ENCODE measurements at places on chromosomes 12 and 14.

GRCh38 chr14:104743461-104744380 lies 9.2 kb upstream of the SIVA1 start:
- no peak for DNase-seq

- DNase-seq = no peak
Observed at GRCh38 chr12:47216150-47216677, 136.5 kb upstream of the AMIGO2 start.

- no peak for DNase-seq
Observed at GRCh38 chr14:65239143-65239937, 137.0 kb upstream of the MAX start.

DNA sequence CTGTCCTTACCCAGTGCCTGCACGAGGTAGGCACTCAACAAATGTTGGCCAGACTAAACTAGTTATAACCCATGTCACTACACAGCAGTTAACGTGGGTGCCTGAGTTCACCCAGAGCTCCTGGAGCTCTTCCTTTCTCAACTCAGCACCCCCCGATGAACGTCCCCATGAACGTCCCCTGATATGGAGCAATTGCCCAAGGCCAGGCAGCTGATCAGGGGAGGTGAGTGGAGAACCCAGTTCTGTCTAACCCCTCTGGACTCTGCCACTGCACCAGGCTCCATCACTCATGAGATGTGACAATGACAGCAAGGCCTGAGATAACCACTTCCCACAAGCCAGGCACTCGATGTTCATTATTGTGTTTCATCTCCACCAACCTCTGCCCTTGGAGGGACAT lies 199.0 kb downstream of the BCL11B start:
- DNase-seq = no peak

DNA sequence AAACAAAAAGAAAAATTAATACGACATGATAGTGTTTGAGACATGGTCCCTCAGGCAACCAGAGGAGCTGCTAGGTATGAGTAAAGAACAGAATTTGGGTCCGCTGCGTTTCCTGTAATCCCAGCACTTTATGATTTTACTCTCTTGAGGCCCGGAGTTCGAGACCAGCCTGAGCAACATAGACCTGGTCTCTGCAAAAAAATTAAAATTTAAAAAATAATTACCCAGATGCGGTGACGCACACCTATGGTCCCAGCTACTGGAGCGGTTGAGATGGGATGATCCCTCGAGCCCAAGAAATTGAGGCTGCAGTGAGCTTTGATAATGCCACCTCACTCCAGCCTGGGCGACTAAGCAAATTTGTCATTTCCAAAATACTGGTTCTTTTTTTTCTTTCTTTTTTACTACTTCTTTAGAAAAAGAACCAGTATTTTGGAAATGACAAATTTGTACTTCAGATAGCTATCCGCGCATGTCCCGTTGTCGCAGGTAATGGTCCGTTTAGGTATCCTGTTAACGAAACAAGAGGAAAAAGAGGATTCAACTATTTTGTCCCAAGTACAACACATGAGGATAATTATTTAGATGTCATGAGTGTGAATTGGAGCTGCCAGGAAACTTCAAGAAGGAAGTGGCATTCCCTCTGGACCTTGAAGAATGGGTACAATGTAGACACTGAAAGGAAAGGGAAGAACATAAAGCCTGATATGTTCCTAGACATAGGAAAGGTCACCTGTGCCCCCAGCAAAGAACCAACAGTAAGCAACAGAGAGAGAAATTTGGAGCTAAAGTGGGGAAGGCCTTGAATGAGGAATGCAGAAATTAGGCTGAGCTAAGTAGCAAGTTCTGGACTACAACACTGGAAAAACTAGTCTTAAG lies 1.2 kb upstream of the HECTD1 start:
- no peak for DNase-seq

- DNase-seq = no peak
Observed at GRCh38 chr14:92586963-92587699, 73.5 kb downstream of the RIN3 start.

DNA sequence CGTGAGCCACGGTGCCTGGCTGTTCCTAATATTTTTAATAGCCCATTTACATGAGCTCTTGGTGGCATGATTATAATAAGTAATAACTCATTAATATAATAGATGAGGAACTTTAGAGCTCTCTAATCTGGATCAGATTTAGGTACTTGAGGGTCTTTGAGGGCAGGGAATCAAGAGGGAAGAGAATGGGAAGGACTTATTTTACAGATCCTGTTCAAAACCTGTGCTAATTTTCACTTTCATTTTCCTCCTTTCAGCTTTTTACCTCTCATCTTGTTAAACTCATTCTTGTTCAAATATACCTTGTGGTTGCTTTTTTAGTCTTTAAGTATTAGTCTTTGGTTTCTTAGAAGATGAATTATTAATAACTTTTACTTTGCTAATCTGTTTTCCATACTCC lies 5.6 kb downstream of the NECAP1 start:
- no peak for DNase-seq

- DNase-seq = peak; percentile 24
Observed at GRCh38 chr14:51860164-51860824, at the start of gene GNG2. Gene GNG2 (plus strand): TSS chr14:51860612. CDS start chr14:51950679, 90,067 bp downstream.

DNA sequence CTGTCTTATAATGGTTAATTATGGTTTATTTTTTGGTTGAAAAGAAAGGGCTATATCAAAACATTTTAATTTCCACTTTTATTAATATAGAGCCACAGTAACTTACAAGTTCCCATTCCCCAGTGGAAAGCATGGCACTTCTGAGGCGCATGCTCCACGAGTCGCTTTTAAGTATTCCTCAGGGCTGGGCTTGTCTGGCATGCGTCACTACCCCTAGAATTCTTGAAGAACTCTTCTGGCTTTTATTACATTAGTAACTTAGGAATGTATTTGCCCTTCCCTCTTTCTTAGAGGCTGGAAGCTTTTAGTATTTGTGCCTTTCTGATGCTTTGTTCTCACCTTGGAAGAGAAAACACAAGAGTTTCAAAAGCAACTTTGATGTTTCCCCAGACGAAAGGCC lies 81.1 kb downstream of the ESR2 start:
- no peak for DNase-seq

DNA sequence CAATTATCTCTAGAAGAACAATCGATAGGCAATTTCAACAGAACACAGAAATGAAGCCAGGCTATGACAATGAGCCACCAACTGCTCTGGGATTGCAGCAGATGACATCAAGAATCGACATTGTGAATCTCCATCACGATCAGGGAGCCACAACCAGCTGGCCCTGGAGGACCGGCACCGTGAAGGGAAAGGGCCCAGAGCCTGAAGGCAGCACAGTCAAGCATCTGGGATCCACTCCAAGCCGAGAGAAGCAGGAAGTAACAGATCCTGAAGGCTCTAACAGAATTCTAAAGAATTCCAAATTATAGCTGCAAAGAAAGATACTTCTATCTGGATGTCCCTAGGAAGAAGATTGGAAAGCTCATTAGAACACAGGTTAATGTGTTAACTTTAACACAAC lies 61.0 kb downstream of the LRRC74A start:
- no peak for DNase-seq

GRCh38 chr12:118052324-118053070 lies 8.5 kb downstream of the WSB2 start:
- peak; percentile 93 for DNase-seq

DNA sequence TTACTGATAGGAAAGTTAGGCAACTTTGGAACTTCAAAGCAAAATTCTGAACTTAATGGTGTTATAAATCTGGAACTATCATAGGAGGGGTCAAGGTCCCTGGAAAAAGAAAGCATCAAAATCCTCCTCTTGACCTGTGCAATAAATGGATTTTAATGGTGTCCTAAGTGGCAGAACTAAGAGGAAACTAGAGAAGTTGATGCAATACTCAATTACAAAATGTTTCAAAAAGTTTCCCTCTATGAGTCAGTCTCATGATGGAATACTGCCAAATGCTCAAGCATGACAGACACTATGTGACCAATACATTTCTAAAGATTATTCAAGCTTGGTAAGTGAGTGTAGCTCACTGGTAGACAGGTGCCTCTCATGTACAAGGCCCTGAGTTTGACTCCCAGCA lies 47.7 kb upstream of the ERGIC2 start:
- peak; percentile 50 for DNase-seq

- no peak for DNase-seq
Observed at GRCh38 chr12:83386527-83387264, 700.0 kb downstream of the TMTC2 start.

GRCh38 chr14:92507174-92507768 lies 6.3 kb upstream of the RIN3 start:
- DNase-seq = no peak

DNA sequence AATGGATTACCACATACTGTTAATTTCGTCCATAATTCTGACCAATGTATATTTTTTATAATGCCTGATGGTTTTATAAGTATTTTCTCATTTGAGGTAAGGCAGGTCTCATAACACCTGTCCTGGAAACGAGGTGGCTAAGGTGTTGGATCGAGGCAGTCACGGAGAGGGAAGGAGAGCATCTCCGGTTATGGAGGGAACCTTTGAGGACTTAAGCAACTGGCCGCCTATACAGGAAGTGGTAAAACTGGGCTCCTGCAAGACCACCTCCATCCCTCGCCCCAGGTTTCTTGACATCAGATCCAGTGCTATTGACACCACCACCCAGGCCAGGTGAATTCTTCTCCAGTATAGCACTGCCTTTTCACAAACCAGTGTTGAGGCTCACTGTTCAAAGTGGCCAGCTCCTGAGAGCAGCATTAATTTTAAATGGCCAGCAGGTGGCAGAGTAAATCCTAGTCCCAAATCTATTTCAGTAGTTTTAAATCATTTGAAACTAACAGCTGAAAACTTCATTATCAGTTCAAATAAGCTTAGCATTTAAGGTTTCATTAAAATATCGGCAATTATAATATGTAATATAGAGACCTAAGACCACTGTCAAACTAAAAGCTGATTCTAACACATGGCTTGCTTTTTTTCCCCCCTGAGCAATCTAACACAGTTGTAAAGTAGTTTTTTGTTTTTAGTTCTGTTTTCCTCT lies 100.8 kb downstream of the PPM1A start:
- peak; percentile 52 for DNase-seq

DNA sequence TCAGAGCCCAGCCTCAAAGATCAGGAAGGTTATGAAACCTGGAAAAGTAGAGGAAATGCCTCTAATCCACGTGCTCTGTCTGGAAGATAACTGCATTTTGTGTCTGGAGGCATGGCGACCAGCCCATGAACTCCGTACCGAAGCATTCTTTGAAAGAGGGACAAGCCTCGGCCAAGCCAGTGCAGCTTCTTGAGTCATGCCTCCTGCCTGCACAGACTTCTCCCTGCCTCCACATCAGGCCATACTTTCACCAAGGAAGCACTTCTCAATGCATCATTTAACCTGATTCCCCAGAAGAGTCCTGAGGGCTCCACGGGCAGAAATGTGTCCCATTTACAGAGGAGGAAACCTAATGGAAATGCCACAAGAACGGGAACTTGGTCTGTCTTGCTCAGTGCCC lies 3.4 kb downstream of the ACTN1 start:
- no peak for DNase-seq

DNA sequence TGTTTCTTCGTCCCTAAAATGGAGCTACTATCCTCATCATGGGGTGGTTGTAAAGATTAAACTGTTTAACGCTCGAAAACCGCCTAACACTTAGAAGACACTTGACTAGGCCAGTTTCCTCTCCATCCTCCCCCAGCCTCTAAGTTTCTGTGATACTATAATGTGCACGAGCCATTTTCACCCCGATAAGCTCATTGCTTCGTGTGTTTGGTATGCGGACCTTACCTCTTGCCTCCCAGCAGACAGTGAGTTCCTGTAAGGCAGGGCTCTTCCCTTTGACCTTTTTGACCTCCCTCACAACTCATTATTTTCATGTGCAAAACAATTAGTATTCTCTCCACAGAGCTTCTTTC lies 499 bp upstream of the GXYLT1 start:
- no peak for DNase-seq

- DNase-seq = no peak
Observed at GRCh38 chr14:29459531-29459930, 468.1 kb downstream of the PRKD1 start.

DNA sequence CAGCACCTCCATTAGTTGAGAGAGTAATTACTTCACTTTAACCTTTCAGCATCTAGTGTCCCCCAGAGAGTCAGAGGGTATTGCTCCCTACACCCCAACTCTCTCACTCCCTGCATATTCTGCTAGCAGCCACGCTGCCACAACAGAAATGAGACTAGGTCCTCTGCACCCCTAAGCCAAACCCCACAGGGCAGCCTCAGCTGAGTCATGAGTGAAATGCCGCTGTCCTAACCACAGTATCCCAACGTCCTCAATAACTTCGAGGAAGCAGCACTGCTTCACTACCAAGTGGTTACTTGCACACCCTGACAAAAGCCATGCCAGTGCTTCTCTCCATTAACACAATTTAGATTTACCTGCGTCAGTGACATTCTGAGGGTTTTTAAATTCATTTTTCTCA lies 6.9 kb upstream of the LYZ start:
- no peak for DNase-seq

- no peak for DNase-seq
Observed at GRCh38 chr14:92656306-92657081, 91.9 kb downstream of the LGMN start.

GRCh38 chr12:3554371-3555115 lies 63.5 kb downstream of the PRMT8 start:
- no peak for DNase-seq

- peak; percentile 63 for DNase-seq
Observed at GRCh38 chr14:86799244-86799647, 1193.7 kb downstream of the GALC start.

DNA sequence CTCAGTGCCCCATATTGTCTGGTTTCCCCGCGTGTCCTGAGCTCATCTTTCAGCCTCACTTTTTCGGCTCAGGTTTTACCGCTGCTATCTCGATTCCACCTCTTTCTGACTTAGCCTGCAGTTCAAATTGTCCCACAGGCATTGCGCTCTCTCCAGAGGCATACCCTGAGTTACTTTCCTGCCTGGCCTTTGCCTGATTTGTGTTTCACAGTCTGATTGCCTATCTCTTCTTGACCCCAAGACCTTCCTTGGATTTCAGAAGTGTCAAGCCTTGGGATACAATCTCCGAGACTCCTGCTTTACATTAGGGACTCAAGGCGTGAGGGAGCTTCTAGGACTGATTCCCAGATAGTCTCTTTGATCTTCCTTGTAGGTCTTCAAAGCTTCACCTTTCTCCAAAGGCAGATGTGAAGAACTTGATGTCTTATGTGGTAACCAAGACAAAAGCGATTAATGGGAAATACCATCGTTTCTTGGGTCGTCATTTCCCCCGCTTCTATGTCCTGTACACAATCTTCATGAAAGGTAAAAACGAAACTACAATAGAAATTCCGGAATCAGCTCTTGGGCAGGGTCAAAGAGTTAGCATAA lies 629 bp downstream of the LETMD1 start:
- DNase-seq = no peak

- DNase-seq = no peak
Observed at GRCh38 chr12:87793131-87793530, 236.1 kb downstream of the C12orf50 start.

GRCh38 chr14:52402812-52403526 lies 88.9 kb downstream of the PTGER2 start:
- no peak for DNase-seq

GRCh38 chr12:119014368-119014767 lies 33.0 kb downstream of the SRRM4 start:
- no peak for DNase-seq

DNA sequence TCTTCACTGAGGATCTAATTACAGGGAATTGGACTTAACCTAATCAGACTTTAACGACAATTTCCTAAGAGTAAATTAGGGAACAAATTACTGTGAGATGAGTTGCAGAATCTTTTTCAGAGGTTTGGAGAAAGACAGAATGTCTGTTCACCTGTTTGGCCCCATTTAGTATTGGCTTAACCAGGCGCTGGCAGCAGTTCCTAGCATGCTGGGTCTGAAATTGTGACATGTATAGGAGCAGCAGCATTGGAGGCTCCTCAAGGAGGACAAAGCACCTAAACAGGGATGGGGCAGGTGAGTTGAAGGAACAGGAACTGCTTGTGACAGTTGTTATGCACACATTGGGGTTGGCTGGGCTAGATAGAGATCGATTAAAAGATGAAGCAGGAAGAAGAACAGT lies 51.0 kb downstream of the KCNMB4 start:
- no peak for DNase-seq

Data from NCI-H460 (cell line).